ENCODE measurements at places on chromosomes 4 and X.

GRCh38 chr4:27023366-27023765 lies 162.7 kb downstream of the STIM2 start:
- no peak for DNase-seq

DNA sequence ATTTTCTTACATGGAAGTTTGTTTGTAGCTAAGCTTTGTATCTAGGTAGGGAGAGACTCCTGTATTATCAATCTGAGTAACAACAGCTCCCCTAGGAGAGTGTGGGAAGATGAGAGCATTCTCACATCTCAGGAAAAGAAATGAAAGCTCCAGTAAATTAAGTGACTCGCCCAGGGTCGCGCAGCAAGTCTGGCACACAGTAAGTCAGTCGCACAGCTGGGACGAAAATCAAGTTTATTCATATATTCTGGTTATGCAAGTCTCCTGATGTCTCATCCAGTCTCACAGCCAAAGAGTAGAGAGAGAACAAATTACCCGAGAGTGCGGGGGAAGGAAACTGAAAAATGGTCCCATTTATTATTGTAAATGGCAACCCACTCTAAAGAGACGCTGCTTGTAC lies 216.1 kb downstream of the STK32B start:
- no peak for DNase-seq

DNA sequence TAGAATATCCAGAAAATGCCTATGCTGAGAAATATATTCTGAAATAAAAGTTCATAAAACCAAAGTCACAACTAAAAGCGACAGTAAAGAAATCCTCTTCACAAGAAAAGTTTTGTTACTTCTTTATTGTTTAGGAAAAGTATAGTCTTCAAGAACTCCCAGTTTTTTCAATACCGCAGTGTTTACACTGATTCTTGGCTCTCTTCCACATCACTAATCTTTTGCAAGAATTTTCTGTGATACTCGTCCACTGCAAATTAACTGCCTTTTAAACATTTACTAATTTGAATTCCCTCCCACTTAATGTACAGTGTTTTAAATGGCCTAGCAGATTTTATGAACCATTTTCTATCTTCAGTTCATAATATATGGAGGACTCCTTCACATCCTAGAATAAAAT lies 65.1 kb downstream of the HPGDS start:
- DNase-seq = no peak

DNA sequence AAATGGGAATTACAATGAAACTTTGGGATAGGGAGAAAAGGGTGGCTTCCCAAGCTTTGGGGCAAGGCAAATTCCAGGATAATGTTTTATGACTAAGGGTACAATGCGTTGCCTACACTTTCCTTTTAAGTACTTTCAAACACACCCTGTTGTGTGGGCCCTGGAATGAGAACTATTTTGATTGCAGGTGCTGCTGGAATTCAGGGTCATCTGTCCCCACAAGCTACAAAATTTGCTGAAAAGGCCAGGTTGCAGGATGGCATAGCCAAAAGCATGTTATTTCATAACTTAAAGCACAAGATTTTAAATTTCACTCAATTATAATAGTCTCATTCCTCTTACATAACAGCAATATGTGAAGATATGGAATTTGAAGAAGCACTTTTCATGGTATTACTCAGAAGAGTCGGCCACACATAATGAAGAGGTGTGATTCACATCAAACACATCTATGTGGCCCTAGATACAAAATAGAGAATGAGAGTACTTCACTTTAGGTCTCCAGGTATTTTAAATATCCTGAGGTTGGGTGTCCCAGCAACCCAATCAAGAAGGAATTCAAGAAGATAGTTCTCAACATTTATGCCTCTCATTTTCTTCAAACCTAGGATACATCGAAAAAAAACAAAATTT lies 89.3 kb downstream of the APBB2 start:
- DNase-seq = no peak

DNA sequence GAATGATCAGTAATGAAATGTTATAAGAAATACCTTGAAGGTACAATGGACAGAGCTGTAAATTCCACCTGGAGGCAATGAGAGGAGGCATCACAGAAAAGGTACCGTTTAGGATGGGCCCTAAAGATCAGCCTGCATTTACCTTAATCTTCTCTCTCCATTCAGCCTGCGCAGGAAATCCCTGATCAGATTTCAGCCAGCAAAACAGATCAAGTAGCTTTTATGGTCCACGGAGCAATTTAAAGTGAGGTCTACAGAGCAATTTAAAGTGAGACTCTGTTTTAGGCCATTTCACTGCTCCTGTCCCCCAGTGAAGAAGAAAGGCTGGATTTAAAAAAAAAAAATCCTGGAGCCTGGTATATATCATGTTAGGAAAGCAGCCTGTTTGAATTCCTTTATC lies 195.1 kb upstream of the VCX start:
- DNase-seq = no peak

GRCh38 chrX:45300638-45301037 lies 100.0 kb upstream of the DIPK2B start:
- no peak for DNase-seq

DNA sequence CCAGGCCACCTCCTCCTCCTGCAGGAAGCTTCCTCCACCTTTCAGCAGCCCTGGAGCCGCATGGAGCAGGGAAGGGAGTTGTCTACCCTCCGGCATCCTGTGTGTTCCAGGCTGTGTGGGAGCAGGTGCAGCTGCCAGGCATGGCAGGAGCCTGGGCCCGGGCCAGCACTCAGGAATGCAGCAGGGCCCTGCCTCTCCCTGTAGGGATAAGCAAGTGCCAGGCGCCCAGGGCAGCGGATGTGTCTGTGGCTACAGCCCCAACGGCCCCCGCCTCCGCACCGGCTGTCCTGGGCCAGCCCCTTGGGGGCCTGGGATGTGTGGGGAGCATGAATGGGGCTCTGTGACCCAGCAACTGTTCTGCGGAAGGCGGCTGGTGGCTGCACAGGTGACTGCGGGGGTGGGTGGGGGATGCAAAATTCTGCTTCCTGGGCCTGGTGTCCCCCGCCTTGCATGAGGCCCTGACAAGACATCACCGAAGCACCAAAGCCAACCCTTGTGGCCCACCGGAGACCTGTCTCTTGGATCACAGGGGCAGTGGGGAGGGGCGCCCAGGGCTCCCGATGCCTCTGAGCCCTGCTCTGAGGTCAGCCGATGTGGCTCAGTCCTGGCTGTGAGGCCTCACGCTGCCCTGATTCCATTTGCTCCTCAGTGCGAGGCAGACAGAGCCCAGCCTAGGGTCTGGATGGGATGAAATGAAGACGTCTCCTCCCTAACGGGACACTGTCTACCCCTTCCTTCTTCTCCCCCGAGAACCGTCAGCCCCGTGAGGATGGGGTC lies 1.4 kb upstream of the DOK7 start:
- DNase-seq = no peak

GRCh38 chrX:135191838-135192237 lies 20.6 kb upstream of the CT55 start:
- DNase-seq = no peak

DNA sequence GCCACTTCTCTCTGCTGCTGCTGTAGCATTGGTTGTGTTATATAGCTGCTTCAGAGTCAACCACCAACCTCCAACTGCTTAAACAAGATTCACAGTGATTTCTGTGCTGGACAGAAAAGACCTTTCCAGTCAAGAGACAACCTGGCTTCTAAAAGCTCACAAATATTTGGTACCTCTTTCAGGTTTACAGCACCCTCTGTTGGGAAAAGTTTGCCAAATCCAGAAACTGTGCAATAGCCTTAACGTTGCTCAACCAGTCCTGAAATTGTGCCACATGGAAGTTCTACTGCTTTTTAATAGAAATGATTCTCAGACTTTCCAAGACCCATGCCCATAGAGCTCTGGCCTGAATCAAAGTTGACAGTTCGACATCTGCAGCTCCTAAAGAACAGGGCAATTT lies 842.1 kb upstream of the HTR2C start:
- no peak for DNase-seq

GRCh38 chrX:109270580-109271484 lies 211.1 kb downstream of the GUCY2F start:
- peak; percentile 69 for DNase-seq

- DNase-seq = no peak
Observed at GRCh38 chr4:82903737-82904136, 3.2 kb downstream of the THAP9 start.

GRCh38 chr4:36011381-36011780 lies 232.9 kb downstream of the ARAP2 start:
- no peak for DNase-seq

Measured in inflammatory macrophage (primary cell).